Stimulated activated naive CD8-positive, alpha-beta T cell treated with anti-CD3 and anti-CD28 coated beads, Interleukin-15, amount 100 ng/mL, for 72 hours (primary cell): ENCODE measurements at places on chromosomes 12 and 14.

- DNase-seq, result no peak
Observed at GRCh38 chr12:84964048-84964447, 51.4 kb upstream of the SLC6A15 start.

DNA sequence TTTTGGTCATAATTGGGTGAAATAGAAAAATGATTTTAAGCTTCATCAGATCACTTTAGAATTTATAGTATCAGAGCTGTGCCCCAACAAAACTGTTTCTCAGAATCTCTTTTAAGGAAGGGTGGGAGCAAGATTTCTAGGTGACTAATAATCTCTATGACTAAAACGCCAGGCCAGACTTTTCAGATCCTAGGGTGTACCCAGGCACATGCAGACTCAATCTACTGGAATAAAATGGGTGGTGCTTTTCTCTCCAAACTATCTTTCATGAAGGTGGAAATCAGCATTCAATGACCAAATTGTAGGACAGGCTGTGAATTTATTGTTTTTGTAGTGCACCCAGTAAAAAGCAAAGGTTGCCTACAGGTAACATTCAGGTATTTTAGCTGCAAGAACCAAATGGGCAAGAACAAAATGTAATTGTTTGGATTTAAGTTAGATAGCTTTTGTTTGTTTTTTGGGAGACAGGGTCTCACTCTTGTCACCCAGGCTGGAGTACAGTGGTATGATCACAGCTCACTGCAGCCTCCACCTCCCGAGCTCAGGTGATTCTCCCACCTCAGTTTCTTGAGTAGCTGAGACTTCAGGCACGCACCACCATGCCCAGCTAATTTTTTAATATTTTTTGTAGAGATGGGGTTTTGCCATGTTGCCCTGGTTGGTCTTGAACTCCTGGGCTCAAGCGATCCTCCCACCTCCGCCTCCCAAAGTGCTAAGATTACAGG is 49.5 kb downstream of the PPP2R5C start:
- no peak for DNase-seq

DNA sequence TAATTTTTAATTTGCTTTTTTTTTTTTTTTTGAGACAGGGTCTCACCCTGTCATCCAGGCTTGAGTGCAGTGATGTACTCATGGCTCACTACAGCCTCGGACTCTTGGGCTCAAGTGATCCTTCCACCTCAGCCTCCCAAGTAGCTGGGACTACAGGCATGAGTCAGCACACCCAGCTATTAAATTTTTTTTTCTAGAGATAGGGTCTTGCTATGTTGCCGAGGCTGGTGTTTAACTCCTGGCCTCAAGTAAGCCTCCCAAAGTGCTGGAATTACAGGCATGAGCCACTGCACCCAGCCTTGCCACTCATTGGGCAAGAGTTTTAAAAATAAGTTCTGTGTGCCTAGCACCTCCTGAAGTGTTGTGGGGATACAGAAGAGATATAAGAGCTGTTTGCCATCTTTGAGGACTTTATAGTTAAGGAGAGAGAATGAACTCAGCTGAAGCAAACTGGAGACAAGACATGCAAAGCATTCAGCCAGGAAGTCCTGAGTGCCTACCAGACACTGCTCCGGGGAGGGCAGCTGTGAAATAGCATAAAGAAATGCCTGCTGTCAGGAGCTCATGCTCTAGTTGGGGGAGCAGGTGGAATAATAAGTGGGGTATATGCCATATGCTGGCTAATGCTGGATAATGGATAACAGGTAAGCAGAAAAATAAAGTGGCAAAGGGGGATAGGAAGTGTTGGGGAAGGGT is 15.0 kb upstream of the EMP1 start:
- DNase-seq, result no peak

GRCh38 chr14:74685921-74686678 is 26.8 kb downstream of the AREL1 start:
- DNase-seq, result no peak

- DNase-seq, result no peak
Observed at GRCh38 chr12:63220921-63221320, 69.9 kb upstream of the AVPR1A start.

- no peak for DNase-seq
Observed at GRCh38 chr12:22610131-22610530, 14.8 kb upstream of the ETNK1 start.

DNA sequence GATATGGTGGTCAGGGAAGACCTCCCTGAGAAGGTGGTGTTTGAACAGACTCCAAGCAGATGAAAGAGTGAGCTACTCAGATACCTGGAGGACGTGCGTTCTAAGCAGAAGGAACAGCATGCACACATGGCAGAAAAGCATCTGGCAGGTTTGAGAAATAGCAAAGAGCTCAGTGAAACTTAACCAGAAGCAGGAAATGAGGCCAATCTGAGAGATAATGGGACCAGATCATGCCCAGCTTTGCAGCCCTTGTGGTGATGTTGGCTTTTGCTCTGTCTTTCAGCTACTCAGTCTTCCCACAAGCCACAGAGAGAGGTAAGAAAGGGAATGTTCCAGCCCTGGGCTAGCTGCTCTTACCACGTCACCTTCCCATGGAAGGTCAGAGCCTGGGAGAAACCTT is 176.3 kb upstream of the GSC start:
- DNase-seq, result no peak

GRCh38 chr12:56160894-56161689 is 2.9 kb downstream of the MYL6 start:
- DNase-seq, result no peak

DNA sequence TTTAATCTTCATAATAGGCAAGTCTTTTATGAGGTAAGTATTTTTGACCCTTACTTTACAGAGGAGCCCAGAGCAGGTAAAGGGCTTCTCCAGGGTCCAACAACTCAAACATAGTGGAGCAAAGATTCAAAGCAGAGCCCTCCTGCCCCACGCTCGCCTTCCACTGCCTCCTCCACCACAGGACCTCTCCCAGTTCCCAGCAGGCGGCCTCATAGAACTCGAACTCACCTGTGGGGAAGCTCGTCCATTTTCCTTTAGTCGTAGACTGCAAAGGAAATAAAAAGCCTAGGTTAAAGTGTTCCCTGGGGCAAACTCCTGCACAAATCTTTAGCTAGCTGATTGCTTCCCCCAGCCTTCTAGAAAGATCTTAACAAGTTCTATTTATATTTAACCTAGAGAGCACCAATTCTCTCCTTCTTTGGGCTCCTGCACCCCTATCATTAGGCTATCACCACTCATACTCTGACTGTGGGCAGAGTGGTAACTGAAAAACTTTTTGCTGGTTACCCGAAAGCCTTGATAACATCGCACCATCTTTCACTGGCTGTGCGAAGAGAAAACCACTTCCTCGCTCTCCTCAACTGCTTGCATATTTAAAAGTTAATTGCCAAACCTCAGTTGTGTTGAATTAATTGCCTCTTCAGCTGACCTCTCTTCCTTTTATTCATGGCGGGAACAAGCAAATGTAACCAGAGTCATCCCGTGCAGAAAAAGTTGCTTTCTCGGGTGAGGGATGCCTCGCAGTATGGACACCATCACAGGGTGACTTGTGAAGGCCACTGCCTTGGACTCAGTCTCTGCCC is 299.6 kb downstream of the DPF3 start:
- peak; percentile 70 for DNase-seq

DNA sequence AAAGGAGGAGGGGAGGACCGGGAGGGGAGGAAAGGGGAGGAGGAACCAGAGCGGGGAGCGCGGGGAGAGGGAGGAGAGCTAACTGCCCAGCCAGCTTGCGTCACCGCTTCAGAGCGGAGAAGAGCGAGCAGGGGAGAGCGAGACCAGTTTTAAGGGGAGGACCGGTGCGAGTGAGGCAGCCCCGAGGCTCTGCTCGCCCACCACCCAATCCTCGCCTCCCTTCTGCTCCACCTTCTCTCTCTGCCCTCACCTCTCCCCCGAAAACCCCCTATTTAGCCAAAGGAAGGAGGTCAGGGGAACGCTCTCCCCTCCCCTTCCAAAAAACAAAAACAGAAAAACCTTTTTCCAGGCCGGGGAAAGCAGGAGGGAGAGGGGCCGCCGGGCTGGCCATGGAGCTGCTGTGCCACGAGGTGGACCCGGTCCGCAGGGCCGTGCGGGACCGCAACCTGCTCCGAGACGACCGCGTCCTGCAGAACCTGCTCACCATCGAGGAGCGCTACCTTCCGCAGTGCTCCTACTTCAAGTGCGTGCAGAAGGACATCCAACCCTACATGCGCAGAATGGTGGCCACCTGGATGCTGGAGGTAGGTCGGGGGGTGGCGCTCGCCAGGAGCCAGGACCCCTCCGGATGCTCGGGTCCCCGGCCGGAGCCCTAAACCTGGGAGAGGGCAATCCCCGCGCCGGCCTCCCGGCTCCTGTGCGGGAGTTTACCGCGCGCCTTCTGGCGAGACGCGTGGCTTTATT is at the start of gene CCND2:
TSS of gene CCND2 (plus strand) at position 111 of the 744 bp plus-strand sequence. CDS start at position 390, 279 bp downstream.
- DNase-seq, result peak; percentile 85

DNA sequence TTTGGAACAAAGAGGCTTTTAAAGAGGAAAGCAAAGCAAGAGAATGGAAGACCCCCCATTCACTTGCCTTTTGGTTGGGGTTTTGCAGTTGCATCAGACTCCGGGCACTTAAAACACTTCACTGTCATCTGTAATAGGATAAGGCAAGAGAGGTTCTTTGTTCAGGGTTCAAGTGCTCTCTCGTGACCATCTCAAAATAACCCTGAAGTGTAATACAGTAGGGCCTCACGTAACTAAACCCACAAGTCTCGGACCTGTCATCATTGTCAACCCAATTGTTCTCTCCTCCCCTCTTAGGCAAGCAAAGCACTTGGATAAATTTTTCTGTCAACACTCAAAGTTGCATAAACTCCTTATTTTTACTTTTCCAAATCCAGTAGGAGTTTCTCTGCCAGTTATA is 26.9 kb upstream of the MYBPC1 start:
- DNase-seq, result no peak

DNA sequence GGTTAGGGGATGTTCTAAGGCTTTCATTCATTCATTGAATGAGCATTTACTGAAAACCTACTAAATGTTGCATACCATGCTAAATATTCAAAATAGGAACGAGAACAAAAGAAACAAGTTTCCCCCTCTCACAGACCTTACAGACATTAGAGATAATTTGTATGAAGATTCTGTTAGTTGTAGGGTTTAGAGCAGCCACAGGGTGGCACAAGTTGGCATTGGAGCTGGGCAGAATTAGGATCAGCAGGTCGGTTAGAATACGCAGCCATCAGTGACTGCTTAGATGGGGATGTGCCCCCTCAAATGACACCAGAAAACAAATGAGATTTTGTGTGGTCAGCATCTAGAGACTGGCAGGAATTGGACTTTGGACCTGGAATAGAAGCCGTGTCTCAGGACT is 166.3 kb upstream of the DAAM1 start:
- no peak for DNase-seq

DNA sequence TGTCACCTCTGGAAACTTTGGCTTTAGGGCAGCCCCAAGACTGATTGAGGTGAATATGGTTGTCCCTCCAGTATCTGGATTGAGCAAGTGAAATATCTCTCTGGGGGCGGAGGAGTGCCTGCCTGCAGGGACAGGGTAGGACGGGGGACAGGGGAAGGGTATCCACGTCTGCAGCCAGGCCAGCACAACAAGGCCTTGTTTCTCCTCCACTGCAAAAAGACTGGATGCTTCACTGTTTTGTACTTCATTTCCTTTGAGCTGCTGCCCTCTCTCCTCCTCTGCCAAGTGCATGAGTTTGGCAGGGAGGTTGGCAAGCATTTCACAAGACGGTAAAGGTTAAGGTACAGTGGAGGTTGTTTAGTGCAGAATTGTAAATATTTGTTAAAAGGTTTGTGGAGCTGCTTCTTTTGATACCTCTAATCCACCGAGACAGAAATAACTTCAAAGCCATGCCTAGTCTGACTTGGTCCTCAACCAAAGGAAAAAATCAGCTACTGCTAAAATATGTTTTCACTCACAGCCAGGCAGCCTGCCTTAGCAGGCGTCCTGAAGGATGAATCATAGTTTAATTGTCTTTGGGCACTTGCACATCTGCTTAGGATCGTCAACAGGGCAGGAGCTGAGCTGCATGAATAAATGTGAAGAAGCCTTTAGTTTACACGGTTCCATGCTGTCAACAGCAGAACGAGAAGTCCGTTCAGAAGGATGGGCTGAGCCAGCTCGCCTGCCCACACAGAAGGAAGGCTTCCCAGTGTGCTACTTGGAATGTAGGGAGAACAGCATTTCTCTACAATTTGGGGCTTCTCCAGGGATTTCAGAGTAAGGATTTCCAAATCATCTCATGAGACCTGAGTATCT is 269.7 kb downstream of the TTC6 start:
- DNase-seq, result no peak

DNA sequence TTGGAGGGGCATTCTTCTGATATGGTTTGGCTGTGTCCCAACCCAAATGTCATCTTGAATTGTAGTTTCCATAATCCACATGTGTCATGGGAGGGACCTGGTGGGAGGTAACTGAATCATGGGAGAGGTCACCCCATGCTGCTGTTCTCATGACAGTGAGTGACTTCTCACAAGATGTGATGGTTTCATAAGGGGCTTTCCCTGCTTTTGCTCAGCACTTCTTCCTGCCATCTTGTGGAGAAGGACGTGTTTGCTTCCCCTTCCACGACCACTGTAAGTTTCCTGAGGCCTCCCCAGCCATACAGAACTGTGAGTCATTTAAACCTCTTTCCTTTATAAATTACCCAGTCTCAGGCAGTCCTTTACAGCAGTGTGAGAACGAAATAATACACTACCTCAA is 382.4 kb downstream of the VRK1 start:
- DNase-seq, result peak; percentile 36

- no peak for DNase-seq
Observed at GRCh38 chr12:12845794-12846243, 32.7 kb downstream of the DDX47 start.

- DNase-seq, result no peak
Observed at GRCh38 chr12:11753150-11753499, 103.7 kb downstream of the ETV6 start.

DNA sequence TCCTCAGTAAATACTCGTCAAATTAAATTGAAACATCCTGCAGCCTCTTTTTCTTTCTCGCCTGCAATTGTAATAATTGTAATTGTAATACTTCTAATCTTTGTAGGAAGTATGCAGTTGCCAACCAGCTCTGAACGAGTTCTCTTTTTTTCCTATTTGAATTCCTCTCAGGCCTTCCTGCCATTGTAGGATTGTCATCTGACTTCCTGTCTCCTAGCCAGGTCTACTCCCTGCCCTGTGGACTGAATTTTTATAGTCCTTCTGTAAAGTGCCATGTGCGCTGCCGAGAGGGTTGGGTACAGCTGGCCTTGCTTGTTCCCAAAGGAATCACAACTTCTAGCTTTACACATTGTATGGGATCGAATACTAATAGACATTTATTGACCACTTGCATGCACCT is 183.3 kb downstream of the SSPN start:
- DNase-seq, result no peak

GRCh38 chr12:108009442-108010070 is 119.5 kb upstream of the WSCD2 start:
- no peak for DNase-seq

GRCh38 chr12:112906712-112907414 is at the start of gene OAS1:
Gene OAS1 (plus strand): TSS chr12:112906962. CDS start chr12:112907040, 78 bp downstream.
- peak; percentile 14 for DNase-seq

GRCh38 chr12:52656616-52657015 is 4.6 kb upstream of the KRT2 start:
- DNase-seq, result no peak

- DNase-seq, result no peak
Observed at GRCh38 chr12:60070552-60070951, 474.7 kb downstream of the SLC16A7 start.

GRCh38 chr12:102781117-102781516 is 135.9 kb downstream of the PAH start:
- no peak for DNase-seq

GRCh38 chr14:22588526-22589095 is 413 bp downstream of the DAD1 start:
- DNase-seq, result no peak

- DNase-seq, result no peak
Observed at GRCh38 chr14:90880282-90880681, 64.1 kb upstream of the TTC7B start.

- peak; percentile 64 for DNase-seq
Observed at GRCh38 chr12:121803861-121804416, at the start of gene SETD1B. Gene SETD1B (plus strand): TSS chr12:121804009. CDS start chr12:121804738, 729 bp downstream.
